PC-9 (cell line): ENCODE measurements at places on chromosomes 12 and 14. TPM values are rescaled to one million over a fixed set of nuclear protein-coding genes. Genes with fewer than 3 reads are reported as not detected.

DNA sequence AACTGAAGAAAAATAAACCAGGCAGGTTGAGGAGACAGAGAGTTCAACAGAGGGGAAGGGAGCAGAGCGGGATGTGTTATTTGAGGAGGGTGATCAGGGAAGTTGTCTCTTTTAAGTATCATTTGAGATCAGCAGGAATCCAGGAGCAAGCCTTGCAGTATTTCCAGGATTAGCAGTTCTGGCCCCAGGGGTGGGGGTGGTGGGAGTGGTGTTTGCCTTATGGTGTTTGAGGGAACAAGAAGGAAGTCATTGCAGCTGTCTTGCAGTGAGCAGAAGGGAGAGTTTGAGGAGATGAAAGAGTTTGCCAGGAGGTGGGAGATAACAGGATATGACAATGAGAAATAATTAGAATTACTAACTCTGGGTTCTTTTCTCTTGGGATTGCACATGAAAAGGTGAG is 418.6 kb downstream of the NELL2 start:
- H3K27me3 ChIP-seq, result no peaks in the 10 kb centered on the region
- no peaks in the 10 kb centered on the region for H3K36me3 ChIP-seq
- no peak overlapping the region for H3K4me3 ChIP-seq
- H3K27ac ChIP-seq, result no peak overlapping the region

- no peak overlapping the region for H3K4me3 ChIP-seq
- no peaks in the 10 kb centered on the region for H3K27me3 ChIP-seq
- no peaks in the 10 kb centered on the region for H3K4me1 ChIP-seq
- no peak overlapping the region for H3K27ac ChIP-seq
- DNase-seq, result no peak
- H3K36me3 ChIP-seq, result no peaks in the 10 kb centered on the region
Observed at GRCh38 chr12:90323217-90323616, 614.6 kb upstream of the ATP2B1 start.

The KLRC1 gene
- not detected in 2 replicates for total RNA-seq

GRCh38 chr14:97840159-97840558 is 1043.0 kb downstream of the VRK1 start:
- no peaks in the 10 kb centered on the region for H3K36me3 ChIP-seq
- H3K4me3 ChIP-seq, result no peak overlapping the region
- H3K27ac ChIP-seq, result no peak overlapping the region

GRCh38 chr14:85058150-85058549 is 471.8 kb upstream of the FLRT2 start:
- DNase-seq, result no peak
- no peak overlapping the region for H3K4me3 ChIP-seq
- no peaks in the 10 kb centered on the region for H3K4me1 ChIP-seq
- no peak overlapping the region for H3K27ac ChIP-seq
